CD8-positive, alpha-beta T cell (primary cell): ENCODE measurements at places on chromosomes 3 and 15.

- no peak for DNase-seq
Measured at GRCh38 chr3:116037954-116038911, 407.1 kb downstream of the LSAMP start.

DNA sequence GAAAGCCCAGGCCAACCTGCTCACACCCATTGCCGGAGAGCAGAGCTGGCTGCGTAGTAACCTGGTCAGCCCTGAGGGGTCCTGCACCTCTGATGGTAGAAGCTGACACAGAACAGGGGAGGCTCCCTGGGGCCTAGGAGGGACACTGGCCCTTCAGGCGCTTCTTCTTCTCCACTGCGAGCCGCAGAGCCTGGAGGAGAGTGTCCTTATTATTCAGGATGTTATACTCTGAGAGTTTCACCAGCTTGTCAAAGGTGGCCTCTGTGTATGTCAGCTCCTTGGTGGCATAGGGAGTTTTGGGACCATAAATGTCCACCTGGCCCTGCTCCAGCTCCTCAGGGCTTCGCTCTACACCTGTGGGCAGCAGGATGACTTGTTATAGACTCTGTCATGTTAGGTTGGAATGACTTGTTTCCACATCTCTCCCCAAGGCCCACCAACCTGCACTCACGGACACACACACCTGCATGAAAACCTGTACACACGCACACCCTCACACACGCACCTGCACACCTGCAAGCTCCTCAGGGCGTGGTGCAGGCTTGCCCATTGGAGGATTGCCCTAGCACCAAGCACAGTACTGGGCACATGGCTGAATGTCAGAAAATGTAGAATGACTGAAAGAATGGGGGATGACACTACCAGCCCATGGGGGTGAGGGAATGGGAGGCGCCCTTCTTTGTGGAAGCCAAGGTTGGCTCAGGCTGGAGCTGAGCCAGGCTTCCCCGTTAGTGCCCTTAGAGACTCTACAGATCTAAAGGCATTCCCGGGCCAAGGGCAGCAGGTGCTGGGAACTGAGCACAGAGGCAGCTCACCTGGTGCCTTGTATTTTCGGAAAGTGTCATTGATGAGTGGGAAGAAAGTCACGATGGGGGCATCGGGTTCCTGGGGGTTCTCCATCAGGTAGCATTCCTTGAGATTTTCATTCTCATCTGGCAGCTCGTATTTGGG, 11.5 kb upstream of the EHD4 start:
- DNase-seq = peak; percentile 11

GRCh38 chr3:32996755-32997091, 45.3 kb downstream of the CCR4 start:
- no peak for DNase-seq

GRCh38 chr3:94210256-94210655, 147.4 kb downstream of the NSUN3 start:
- DNase-seq = no peak

DNA sequence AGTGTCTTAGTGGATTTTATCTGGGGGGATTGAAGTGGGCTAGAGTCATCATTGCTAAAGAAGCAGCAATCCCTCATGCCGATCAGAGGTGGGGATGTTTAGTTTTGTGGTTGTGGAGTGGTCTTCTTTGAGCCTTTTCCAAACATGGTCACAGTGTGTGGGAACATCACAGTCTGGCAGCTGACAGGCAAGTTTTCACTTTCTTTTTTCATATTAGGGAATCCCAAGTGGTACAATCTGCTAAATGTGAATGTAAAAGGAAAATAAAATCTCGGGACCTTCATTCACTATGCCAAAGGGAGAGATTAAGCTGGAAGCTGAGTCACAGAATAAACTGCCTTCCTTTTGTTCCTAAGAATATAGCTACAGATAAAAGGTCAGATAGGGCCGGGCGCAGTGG, 10.4 kb upstream of the CX3CR1 start:
- no peak for DNase-seq

DNA sequence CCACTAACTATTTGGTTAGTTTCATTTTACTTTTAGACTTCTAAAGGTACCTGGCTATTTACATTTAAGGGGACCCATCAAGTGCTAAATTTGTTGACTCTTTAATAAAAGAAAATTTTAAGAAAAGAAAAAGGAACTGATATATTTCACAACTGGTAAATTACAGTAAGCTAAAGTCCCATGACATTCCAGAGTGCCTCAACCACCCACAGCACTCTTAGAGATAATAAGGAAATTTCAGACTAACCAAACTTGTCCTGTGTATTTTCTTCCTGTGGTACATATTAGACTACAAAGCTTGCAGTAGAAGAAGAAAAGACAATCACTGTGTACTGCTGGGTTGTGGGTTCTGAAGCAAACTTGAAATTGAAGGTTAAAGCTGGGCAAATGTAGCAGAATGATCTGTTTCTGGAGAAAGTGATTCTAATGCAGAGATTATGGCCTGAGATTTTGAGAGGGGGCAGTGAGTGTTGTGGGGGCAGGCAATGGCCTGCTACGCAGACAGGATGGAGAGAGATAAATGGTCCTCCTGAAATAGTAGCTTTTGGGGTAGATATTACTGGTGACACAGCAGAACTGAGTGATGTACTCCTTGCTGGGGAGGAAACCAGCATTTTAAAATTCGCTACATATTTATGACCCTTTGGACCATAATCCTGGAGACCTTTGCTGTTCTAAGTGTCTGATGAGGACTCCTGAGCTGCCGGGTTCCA, 24.5 kb upstream of the MFSD1 start:
- no peak for DNase-seq

GRCh38 chr3:89270201-89270600, 162.8 kb downstream of the EPHA3 start:
- no peak for DNase-seq

- DNase-seq = no peak
Measured at GRCh38 chr3:98750276-98750919, 12.7 kb upstream of the ST3GAL6 start.

DNA sequence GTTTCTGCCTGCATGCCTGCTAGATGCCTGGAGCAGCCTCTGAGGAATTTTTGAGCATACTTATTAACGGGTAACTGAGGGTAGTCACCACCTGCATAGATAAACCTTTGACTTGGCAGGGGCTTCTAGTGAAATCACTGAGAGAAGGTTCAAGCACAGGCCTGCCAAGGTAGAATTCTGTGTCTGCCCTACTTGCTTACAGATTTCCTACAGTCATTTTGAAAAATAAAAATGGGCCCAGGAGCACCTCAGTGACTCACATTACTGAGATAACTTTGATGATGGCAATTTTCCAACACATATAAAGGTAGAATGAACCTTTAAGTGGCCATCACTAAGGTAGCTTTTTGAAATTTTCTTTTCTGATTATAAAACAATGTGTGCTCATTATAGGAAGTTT, 10.8 kb downstream of the CRTAP start:
- no peak for DNase-seq

GRCh38 chr15:73630921-73631362, 2.2 kb downstream of the NPTN start:
- no peak for DNase-seq

DNA sequence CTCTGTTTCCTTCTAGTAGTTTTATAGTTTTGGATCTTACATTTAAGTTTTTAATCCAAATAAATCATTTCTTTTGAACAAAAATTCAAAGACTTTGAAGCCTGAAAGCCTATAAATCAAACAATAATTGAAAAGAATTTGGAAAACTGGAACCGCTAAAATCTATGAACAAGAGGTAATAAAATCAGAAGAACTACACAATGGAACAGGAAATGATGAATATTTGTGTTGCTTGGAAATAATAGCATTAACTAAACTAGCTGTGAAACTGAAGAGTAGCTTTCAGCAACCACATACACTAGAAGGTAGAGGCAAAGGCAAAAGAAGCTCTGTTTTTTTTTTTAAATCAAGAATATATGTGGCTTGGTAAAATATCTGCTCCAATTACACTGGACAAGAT, 147.9 kb upstream of the ABI3BP start:
- no peak for DNase-seq

- DNase-seq = no peak
Measured at GRCh38 chr3:111809186-111809585, 49.9 kb upstream of the PHLDB2 start.

- no peak for DNase-seq
Measured at GRCh38 chr3:127733781-127734180, 61.0 kb downstream of the ABTB1 start.

DNA sequence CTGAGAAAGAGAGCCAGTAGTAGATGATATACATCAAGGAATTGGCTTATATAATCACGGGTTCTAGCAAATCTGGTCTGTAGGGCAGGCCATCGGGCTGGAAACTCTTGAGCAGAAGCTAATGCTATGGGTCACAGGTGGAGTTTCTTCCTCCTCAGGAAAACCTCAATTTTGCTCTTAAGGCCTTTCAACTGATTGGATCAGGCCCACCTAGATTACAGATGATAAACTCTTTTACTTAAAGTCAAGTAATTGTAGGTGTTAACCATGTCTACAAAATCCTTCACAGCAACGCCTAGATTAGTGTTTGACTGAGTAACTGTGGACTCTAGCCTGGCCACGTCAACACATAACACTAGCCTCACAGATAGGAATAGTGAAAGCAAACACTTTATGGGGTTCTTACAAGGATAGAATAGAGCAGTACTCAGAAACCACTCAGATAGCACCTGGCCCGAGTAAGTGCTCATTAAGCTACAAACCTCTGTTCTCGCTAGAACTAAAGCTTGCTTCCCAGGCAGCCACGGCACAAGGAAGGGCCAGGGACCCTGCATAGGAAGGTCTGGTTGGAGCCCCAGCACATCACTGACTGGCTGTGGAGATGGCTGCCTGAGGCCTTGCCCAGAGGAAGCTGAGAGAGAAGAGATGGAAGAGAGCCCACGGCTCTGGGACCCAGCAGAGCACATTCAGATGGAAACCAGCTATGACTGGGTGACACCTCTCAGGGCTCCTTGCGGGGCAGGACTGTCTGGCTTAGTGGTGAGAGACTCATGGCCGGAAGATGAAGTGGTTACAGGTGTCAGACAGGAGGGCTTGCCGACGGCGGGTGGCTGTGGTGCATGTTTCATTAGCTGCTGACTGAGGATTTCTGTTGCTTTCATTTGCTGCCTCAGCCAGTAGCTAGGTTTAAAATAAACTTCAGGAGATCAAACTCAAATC, 202.5 kb upstream of the TLE3 start:
- DNase-seq = peak; percentile 82

DNA sequence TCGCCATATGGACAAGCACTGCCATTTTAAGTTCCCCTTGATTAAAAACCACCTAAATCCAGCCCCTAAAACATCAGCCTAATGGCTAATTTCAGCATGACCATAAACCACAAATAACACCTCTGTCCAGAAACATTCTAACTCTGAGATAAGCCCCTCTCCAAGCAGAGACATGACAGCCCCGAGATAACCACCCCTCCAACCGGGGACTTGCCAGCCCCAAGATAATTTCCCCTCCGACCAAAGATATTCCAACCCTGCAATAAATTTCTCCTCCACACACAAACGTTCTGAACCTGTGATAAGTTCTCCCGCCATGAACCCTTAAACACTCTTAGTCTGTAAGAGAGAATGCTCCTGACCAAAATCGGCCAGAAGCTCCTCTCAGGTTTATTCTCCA, 586.8 kb downstream of the EDEM1 start:
- DNase-seq = no peak

DNA sequence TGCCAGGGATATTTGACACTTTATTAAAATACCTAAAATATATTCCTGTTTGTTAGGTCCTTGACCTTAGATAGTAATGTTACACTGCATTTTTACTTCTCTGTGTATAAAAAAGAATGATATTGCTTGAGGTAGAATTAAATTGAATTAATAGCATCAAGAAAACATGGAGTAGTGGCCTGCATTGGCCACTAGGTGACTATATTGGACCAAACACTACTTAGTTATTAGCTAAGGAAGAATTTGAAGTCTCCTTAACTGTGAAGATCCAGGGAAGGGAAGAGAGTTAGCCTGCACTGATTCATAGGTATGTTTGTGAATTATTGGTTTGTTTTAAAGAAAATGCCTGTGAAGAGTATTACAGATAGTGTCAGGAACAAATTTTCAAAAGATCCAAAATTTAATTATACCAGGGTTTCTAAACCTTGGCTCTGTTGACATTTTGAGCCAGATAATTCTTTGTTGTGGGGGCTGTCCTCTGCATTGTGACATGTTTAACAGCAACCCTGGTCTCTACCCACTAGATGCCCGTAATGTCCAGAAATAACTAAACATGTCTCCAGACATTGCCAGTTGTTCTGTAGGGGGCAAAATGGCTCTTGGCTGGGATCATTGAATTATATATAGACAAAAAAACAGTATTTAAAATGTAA, 103.6 kb upstream of the THSD4 start:
- DNase-seq = no peak

DNA sequence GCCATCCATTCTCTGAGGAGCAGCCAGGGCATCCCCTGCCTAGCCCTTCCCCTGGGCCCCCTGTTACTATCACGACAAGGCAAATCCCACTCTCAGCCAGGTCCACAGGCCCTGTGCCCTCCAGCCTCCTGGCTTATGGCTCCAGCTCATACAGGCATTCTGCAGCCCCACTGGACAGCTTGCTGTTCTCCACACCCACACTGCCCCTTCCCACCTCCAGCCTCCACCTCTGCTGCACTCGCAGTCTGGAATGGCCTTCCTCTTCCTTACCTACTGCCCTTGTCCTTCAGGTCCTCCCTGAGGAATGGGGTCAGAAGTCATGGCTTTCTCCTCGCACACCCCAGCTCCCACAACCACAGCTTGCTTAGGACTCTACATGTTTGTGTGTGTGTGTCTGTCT, 40.4 kb downstream of the CCDC33 start:
- DNase-seq = no peak

DNA sequence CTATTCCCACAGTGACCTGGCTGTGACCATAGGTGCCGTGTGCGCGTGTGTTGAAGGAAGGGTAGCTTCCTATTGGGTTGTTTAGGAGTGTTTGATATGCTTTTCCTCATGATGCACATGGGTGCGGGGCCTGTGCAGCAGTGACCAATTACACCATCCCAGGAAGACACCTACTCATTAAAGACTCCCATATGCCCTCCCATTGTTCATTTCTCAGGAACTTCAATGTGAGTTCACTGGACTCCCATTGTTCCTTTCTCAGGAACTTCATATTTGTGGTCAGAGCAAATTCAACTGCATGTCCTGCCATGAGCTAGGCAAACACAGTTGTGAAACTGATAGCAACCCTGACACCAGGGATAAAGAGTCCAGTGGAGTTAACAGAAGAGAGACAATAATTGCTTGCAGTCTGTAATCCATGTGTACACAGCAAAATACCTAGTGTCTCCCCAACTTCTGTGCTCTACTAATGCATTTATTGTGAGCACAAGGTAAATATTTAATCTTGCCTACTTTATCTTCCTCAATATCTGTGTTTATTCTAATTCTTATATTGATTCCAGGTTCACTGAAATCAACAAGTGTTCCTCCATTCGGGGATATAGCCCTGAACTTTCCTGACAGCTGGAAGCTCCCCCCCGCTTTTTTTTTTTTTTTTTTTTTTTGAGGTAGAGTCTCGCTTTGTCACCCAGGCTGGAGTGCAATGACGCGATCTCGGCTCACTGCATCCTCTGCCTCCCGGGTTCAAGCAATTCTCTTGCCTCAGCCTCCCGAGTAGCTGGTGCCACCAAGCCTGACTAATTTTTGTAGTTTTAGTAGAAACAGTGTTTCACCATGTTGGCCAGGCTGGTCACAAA, 57.5 kb upstream of the GCNT3 start:
- no peak for DNase-seq

GRCh38 chr15:35208353-35208752, 123.3 kb upstream of the NANOGP8 start:
- no peak for DNase-seq

GRCh38 chr3:74643636-74644035, 29.2 kb upstream of the CNTN3 start:
- no peak for DNase-seq
